ENCODE measurements at places on chromosomes 7 and 10.

DNA sequence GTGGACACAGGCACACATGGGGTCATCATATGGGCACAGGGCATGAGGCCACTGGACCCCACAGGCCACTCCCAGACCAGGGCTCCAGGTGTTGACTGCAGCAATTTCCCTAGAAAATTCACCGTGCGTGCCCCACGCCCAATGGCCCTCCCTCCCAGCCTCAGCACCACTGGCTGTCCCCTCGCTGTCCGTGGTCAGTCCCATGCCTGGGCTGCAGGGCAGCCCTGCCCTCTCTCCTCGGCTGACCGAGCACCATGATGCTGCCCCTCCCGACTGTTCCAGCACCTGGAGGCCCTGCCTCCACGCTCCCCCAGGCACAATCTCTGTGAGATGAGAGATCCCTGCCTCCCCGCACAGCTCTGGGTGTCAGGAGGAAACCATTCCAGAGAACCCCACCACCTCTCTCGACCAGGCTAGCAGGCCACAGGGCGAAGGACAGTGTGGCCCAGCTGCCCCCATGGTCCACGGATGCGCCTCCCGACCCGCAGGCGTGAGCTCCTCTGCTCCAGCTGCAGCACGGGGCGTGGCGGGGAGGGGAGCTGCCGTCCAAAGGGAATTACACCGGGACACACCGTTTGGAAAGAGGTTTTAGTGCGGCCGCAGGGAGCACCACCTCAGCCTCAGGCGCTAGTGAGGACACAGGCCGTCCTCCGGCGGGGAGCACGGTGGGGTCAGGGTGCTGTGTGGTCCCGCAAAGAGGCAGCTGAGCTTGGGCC lies 12.6 kb downstream of the NUDT1 start:
- DNase-seq: no peak

DNA sequence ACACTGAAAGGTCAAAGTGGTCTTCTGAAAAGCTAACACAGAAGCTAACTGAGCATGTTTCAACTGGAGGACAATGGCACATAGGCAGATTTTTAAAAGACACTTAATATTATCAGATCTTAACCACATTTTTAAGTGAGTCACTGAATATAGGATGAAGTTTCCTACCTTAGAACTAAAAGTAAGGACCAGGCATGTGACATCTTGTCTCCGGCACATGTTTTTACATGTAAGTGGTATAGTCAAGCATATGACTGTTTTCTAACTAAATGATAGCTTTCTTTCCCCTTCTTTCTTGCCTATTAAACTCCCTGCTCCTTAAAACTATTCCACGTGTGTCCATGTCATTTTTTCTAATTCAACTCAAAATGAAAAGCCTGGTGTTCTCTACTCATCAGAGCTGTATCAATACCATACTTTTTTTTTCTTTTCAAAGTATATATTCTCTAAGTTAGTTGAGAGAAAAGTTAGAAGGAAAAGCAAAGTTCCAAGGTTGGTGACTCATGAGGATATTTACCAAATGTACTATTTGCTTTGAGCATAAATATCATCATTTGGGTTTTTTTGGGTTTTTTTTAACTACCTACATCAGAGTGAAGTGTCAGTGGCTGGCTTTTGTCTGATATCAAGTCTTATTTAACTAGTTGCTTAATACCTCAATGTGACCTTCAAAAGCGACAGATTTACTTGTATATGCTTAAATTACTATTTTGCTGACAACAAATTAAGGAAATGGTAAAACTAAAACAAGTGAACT lies 127.5 kb downstream of the CRPPA start:
- no peak for DNase-seq

DNA sequence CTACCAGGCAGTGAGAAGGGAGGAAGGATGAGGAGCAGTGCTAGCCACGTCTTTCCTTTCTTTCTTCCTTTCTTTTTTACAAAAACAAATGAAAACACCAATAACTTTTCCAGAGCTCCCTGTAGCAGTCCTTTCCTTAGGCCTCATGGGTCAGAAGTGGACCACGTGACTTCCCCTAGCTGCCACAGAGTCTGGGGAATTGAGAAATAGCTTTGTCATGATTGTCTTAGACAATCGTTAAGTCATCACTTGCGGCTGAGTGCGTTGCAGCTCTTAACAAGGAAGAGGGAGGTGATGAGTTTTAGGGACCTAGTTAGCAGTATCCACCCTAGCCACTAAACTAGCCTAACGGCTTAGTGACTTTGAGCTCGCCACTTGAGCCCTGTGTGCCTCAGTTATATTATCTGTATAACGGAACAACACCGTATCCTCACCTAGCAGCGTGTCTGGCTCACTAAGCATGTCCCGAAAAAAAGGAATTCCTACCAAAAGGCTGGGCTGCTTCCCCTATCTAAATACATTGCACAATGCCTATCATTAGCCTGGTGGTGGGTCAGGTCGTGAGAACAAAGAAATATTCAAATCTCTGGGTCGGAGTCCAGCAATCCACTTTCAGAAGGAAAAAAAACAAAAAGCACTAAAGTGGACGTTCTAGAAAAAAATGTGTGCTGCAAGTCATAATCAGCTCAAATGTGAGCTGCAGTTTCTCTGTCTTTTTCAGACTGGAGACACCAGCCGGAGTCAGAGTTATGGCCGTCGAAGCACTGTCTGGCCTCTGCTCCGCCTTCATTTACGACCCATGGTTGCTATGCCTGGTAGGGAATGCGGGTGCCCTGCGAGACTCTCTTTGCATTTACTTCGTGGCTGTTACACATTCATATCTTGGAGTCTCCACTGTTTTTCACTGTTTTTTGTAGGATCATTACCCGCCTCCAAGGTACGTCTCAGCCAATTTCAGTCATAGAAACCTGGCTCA lies 338.5 kb upstream of the FOXK1 start:
- no peak for DNase-seq

- DNase-seq: no peak
These were observed 76.9 kb downstream of the MAPK8 start for GRCh38 chr10:48383393-48383792.

Measured in activated CD4-positive, alpha-beta T cell treated with anti-CD3 and anti-CD28 coated beads for 36 hours (primary cell).